ENCODE measurements at places on chromosomes 6 and 20.

DNA sequence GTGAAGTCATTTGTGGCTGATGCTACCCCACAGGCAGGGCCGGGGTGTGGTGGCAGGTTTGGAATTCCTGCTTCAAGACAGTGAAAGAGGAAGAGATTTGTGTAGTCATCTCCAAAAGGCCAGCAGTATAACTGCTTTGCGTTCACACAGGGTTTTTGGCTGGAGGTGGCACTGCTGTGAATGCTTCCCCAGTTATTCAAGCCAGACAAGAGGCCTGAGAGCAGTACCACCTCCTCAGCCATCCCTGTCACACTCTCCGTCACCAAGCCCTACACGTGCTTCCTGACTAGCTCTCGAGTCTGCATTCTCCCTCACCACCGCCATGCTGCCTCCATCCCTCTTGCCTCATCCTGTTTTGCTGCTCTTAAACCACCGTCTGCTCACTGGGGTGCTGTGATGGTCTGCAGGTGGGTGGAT lies 23.9 kb downstream of the ARMC2 start:
- DNase-seq = peak; percentile 11

DNA sequence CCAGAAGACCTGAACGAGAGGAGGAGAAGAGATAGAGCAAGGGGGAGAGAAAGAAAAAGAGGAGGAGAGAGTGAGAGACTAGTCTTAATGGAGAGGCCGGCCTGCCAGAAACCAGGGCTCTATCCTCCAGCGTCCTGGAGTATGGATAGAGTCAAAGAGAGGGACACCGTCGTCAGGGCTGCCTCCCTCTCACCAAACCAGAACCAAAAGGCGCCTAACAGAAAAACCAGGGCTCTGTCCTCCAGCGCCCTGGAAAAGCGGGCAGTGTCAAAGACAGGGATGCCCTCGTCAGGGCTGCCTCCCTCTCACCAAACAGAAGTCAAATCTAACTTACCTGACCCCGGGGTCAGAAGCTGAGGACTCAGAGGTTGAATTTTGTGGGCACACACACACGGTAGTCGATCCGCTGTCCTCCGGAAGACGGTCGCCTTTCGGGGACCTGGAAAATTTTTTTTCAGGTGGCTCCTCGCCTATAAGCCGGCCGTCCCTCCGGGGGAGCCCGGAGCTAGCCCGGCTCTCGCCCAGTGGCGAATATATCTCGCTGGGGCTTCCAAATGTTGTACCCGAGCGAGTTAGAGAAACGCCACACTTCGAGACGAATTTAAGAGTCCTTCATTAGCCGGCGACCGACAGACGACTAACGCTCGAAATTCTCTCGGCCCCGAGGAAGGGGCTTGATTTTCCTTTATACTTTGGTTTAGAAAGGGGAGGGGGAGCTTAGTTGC lies 148.2 kb downstream of the TRIM27 start:
- DNase-seq = peak; percentile 56

GRCh38 chr6:148295261-148295887 lies 47.3 kb upstream of the SASH1 start:
- no peak for DNase-seq

GRCh38 chr6:147910281-147910680 lies 401.8 kb downstream of the SAMD5 start:
- peak; percentile 19 for DNase-seq

DNA sequence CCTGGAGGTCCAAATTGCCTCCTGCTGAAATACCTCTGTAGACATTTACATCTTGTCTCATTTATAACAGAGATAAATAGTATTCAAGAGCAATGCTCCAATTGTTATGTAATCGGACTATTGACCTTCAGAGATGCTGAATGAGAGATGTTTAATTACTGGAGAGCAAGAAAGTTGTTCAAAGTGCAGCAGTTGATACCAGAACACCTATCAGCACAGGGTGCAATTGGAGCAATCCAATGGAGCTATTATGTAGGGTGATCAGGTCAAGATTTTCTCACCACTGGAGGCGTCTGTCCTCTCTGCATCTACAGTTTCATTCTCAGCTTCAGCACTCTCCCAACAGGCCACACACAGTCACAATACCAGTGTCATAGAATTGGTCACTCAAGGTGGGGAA lies 19.5 kb upstream of the TMX4 start:
- peak; percentile 37 for DNase-seq

GRCh38 chr6:109050012-109050411 lies 44.6 kb downstream of the SESN1 start:
- DNase-seq = no peak

GRCh38 chr20:34834459-34834893 lies 9.0 kb upstream of the NCOA6 start:
- DNase-seq = peak; percentile 53

DNA sequence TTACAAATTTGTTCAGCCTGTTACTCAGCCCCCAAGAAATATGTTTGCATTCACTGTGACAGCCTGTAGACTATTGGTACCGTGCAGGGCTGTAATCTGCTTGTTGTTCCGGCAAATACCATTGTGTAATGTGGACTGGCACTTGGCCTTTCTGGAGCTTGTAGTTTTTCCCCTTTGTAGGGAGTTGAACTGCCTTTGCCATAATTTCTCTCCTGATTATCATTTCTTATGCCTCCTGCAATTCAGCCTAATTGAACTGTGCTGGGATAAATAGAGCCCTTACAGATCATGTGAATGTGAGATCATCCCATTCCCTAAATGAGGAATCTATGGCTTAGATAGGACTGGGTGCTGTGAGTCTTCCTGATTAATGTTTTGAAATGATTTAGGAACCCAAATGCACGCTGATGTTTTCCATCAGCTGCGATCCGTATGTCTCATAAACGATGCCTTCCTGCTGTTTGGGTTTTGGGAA lies 185.1 kb downstream of the JARID2 start:
- no peak for DNase-seq

GRCh38 chr20:14401479-14402138 lies 64.2 kb upstream of the FLRT3 start:
- peak; percentile 12 for DNase-seq

DNA sequence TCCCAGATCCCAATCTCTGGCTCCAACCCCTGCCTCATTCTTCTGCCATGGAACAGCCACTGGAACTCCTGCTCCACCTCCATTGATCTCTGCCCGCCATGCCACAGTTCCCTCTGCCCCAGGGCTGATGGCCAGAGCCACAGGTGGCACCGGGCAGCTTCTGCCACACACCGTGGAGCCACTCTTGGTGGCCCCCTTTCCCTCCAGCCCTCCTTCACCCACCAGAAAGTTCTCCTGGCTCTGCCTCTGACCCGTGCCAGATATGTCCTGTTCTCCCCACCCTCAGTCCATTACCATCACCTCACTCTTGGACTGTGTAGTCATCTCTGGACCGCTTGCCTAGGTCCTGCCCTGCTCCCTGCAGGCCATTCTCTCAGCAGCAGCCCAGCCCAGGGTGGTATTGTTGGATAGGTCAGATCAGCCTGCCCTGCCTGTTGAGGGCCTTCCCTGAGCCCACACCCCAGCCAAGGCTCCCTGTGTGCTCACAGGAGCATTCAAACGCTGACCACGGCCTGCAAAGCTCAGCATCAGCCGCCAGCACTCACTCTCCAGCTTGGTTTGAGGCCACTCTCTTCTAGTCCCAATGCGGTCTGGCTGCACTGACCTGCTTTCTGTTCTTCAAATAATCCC lies 16.8 kb upstream of the SYNDIG1 start:
- no peak for DNase-seq

- DNase-seq = no peak
These were observed 95.2 kb upstream of the HDGFL1 start for GRCh38 chr6:22473991-22474682.

GRCh38 chr6:29624520-29624961 lies 8.4 kb downstream of the GABBR1 start:
- peak; percentile 58 for DNase-seq

- no peak for DNase-seq
These were observed 1391.0 kb upstream of the ADGRB3 start for GRCh38 chr6:67244037-67244436.

DNA sequence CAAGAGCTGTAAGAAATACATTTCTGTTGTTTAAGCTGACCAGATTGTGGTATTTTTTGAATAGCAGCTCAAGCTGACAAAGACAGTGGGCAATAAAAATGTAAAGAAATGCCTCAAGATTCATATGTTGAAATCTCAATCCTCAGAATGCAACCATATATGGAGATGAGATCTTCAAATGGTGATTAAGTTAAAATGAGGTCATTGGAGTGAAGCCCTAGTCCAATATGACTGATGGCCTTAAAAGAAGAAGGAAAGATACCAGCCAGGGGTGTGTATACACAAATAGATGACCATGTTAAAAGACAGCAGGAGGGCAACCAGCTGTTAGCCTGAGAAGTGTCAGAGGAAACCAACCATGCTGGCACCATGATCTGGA lies 7.1 kb upstream of the DDO start:
- no peak for DNase-seq

- no peak for DNase-seq
These were observed 22.2 kb downstream of the C20orf203 start for GRCh38 chr20:32651537-32651936.

DNA sequence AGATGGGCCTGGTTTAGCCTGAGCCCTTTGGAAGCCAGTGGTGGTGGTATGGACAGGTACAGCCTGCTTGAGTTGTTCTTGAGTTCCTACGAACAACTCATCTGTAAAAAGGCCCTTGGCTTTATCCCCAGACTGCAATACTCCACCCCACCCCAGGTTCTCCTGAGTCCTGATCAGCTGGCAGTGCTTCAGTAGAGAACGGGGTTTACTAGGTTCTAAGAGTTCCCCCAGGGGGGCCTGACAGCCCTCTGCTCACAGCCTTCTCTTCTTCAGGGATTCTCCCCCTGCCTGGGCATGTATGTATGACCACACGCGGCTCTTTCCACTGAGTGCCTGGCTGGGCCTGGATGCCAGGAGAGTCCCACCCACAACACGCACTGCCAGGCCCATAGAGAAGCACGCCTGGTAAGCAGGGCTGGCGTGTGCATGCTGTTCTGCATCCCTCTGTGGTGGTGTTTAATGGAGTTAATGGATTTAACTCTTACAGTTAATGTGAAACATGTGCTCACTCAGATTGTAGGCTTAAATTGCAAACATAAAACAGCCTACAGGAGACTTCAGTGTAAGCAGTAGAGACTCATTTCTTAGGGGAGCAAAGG lies 44.3 kb upstream of the SLC4A11 start:
- DNase-seq = no peak

DNA sequence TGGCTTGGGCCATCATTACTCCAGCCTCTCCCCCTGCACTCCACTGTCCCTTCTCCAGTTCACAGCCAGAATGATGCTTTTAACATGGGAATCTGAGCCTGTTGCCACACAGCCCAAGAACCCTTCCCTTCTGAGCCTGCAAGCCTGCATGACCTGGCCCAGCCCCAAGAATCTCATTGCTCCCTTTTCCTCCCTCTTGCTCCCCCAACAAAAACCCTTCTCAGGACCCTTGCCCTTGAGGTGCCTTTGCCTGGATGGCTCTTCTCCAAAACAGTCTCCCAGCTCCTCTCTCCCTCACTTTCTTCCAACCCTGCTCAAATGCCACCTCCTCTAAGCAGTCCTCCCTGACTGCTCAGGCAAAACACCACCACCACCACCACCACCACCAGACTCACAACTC lies 157.2 kb downstream of the ANKRD60 start:
- DNase-seq = no peak

DNA sequence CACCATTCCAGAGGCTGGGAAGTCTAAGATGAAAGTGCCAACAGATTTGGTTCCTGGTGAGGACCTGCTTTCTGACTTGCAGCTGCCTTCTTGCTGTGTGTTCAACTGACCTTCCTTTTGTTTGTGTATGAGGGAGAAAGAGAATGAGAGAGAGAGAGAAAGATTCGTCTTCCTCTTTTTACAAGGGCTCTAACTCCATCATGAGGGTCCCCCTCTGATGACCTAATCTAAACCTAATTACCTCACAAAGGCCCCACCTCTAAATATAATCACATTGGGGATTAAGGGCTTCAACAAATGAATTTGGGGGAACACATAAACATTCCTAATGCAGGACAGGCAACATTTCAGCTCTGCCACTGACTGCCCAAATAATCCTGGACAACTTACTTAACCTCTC lies 130.7 kb downstream of the PLCB1 start:
- DNase-seq = no peak

GRCh38 chr6:34234667-34235306 lies 1.9 kb upstream of the HMGA1 start:
- DNase-seq = no peak

DNA sequence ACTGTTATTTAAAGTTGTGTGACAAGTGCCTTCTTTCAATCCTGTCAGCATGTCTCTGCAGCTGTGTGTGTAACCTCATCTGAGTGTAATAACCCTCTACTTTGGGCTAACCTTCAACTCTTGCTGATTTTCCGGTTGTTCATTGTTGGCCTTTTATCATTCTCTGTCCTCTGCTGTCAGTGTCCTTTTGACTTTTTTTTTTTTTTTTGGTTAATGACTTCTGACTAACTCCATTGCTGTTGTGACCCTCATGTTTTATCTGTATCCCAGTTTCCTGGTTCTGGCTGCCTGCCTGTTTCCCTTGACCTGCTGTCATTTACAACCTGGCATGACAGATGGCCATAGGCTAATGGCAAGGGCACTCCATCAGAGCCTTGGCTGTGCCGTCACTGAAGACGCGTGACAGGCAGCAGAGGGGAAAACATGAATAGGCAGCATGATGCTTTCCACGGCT lies 145.7 kb upstream of the MAN1A1 start:
- no peak for DNase-seq

- DNase-seq = peak; percentile 74
These were observed 523 bp downstream of the CDS2 start for GRCh38 chr20:5127204-5127858.

DNA sequence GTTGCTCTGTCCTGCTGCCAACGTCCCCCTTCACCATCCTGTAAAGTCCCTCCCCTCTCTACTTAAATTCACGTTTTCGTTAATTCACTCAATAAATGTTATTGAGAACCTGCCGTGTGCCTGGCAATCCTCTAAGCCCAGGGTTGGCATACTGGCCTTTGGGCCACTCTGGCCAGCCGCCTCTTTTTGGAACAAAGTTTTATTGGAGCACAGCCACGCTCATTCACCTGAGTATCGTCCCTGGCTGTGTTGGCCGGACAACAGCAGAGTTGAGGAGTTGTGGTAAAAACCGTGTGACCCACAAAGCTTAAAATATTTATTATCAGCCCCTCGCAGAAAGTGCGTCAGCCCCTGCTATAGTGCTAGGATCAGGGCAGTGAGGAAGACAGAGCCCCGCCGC lies 54.7 kb upstream of the TMEM181 start:
- DNase-seq = no peak

DNA sequence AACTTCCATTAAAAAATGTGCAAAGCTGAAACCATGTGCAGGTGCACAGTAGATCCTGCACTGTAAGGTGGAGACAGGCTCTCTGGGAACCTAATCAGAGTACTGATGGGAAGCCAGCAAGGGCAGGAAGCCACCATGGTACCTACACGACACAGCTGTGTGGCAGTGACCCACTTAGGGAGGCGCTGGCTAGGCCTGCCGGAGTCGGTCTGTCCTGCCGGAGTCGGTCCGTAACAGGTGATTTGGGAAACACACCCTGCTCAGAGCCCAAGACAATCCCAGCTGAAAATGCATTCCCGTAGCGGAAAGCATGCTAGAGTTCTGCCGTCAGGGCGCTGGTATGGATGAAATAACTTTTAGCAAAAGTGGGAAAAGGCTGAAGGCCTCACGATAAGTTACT lies 17.2 kb downstream of the TXNDC5 start:
- DNase-seq = no peak

GRCh38 chr6:108762394-108762793 lies 85.8 kb upstream of the ARMC2 start:
- no peak for DNase-seq
